Umbilical cord (tissue), 2 donors: ENCODE measurements at places on chromosomes 16 and 17. TPM values are rescaled to one million over a fixed set of nuclear protein-coding genes. Genes with fewer than 3 reads are reported as not detected.

DNA sequence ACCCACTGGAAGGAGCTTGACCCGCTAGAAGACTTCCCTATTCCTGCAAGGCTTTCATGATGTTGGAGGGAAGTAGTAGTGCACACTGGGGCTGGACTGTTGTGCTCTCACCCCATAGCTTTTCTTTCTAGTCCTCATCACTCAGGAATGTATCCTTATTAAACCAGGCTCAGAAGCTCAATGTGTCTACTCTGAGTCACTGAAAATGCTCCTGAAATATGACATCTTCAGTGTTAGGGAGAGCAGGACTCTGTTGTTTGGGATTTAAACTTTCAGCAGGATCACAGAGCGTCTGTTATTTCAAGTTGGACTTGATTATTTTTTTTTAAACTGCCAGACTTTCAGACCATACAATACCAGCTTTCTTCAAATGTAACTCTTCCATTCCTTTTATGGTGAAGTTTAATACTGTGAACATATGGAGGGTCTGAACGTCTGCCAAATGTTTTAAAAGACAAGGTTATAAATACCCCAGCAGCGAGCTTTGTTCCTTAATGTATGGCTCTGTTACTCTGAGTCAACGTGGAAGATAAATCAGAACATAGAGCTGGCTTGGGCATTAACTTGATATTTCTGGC is 257.5 kb downstream of the CDH11 start:
- DNase-seq = peak; percentile 99

GRCh38 chr16:28292731-28293600 is 641 bp downstream of the SBK1 start:
- no peak for DNase-seq

- DNase-seq = peak; percentile 63
Measured at GRCh38 chr17:36533935-36534839, 481 bp downstream of the MYO19 start.

DNA sequence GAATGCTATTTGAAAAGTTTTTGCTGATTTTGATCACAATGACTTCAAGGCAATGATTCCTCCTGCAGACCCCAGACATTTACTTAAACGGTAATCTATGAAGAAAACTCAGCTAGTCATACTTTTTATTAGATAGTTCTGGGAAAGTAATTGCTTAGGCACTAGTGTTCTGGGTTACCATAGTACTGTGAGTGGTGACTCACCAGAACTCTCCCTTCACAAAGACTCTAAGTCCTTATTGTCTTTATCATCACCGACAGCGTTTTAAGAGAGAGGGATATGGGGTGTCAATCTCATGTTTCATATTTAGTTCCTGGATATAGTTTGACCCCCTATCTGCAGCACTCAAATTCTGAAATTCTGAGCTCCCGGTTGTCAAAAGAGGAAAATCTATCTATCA is 43.0 kb upstream of the CDH8 start:
- no peak for DNase-seq

GRCh38 chr16:17257426-17258023 is 213.2 kb downstream of the XYLT1 start:
- no peak for DNase-seq

DNA sequence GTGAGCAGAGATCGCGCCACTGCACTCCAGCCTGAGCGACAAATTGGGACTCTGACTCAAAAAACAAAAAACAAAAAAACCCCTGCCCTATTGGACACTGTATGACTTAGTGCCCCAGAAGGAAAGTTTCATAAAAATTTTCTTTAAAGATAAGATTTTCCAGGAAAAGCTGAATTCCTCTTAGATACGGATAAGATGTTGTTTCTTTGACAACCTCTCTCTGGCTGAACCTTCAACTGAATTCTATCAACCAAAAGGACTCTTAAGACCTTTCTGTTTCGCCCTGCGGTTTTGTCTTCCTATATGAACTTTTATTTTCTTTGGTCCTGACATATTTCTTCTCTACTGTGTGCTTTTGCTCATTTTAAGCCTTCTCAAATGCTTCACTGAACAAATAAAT is 35.8 kb downstream of the CPPED1 start:
- DNase-seq = no peak

DNA sequence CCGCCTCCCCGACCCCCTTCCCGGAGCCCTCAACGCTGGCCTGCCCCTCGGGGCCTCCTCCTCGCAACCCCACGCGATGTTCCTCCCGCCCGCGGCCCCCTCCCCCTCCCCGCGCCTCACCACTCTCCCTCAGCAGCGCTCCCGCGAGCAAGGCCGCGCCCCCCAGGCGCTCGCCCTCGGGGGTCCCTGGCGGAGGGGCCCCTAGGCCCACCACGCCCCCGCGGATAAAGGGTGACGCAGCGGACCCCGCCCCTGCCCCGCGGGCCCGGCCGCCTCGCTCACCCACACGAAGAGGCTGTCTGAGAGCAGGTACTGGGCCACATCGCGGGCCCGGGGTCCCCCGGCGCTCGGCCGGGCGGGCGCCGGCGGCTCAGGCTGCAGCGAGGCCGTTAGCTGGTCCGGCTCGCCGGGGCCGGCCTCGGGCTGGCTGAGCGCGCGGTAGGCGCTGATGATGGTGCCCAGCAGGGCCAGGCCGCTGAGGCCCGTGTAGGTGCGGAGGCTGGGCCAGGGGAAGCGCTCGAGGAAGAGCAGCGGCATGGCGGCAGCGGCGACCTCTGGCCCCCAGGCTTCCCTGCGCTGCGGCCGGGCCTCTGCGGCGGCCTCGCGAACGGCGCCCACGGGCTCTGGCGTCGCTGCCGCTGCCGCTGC is 430 bp downstream of the AMFR start:
- peak; percentile 34 for DNase-seq

DNA sequence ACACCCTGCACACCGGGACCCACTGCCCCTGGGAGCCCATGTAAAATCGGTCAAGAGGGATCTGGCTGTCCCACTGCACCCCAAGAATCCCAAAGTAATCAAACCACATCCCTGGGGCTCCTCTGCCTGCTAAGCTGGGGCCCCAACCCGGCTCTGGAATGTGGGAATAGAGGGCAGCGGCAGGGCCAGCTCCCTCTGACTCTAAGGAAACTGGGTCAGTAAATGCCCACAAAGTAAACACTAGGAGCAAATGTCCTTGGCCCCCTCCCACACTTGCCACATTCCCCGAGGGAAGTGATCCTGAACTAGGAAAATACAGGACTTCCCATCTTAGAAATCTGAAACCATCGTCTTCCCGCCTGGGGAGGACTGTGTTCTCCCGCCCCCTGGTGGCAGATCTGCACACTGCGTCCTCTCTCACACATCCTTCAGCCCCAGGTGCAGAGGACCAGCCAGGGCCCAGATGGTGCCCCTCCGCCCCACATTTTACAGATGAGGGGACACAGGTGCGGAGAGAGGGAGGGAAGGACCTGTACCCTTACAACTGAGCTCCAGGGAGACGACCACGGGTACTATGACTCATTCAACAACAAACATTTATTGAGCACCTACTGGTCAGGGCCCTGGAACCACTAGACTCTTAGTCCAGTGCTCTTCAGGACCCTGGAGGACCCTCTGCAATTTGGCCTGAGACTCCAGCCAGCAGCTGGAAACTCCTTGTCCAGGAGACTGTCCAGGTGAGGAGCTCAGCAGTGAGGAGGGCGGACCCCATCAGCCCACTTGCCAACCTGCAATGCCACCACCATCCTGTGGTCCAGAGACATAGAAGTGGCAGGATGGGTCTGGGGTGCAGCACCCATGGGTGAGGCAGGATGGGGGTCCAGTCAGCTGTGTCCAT is 10.1 kb downstream of the P3H4 start:
- peak; percentile 87 for DNase-seq

- no peak for DNase-seq
Measured at GRCh38 chr16:72094266-72094610, 591 bp downstream of the DHX38 start.

GRCh38 chr16:15765880-15766279 is 90.9 kb downstream of the MYH11 start:
- DNase-seq = peak; percentile 16

- peak; percentile 40 for DNase-seq
Measured at GRCh38 chr17:78588258-78589030, 11.2 kb upstream of the DNAH17 start.

GRCh38 chr17:49621946-49622529 is 46.4 kb downstream of the NXPH3 start:
- DNase-seq = no peak

DNA sequence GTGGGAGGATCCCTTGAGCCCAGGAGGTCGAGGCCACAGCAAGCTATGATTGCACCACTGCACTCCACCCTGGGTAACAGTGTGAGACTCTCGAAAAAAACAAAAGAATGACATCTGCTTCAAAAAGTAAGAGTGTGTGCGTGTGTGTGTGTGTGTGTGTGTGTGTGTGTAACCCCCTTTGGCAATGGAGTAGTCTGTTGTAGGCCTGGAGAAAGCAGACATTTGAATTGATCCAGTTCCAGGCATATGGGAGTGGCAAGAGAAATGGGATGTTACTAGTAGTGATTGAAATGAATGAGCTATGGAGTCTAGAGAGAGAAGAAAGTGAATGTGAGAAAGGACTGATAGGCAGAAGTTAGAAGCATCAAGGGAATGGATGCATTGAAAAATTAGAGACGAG is 9.9 kb downstream of the CASC3 start:
- no peak for DNase-seq

- DNase-seq = peak; percentile 78
Measured at GRCh38 chr16:48194828-48195556, 39.2 kb upstream of the ABCC12 start.

DNA sequence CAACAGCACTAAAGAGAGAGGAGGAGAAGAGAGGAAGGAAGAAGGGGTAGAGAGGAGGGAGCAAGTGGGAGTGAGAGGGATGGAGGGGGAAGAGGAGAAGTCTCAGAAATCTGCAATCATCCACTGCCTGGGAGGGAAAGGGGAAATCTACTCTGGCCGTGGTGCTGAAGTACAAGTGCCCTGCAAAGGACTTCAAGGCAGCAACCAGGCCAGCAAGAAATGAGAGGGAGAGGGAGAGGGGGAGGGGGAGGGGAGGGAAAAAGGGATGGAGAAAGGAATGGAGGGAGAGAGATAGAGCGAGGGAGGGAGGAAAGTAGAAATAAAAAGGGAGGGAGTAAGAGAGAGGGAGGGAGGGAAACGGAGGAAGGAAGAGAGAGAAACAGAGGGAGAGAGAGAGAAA is 130.8 kb upstream of the EEF2KMT start:
- no peak for DNase-seq

DNA sequence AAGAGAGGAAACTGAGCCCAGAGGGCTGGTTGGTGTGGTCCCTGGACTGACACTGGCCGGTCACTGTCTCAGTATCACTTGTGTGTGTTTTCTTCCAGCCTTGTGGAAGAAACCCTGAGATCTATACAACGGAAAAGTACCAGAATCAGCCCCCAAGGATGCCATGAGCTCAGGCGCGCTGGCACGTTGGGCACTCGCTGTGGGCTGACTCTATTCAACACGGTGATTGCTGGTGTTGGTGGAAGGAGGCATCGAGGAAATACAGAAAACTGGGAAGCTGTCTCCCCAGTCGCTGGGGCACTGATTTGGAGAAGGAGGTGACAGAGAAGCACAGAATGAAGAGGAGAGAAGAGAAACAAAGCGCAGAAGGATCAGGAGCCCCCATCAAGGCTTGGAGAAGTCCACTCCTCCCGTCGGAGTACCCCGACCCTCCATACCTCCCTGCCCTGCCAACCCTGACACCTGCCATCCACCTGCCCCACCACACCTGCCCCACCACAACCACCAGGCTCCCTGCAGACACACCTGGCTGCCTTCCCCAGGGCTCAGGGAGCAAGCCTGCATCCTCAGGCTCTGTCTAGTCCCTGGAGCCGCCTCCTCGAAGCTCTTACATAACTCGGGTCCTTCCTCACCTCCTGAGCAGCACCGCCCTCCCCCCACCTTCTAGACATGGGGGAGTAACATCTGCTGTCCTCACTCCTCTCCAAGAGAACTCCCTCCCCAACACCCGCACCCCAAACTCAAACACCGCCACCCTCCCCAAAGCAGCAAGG is 66.5 kb downstream of the RBFOX3 start:
- no peak for DNase-seq

CLEC19A gene
- 2.9 TPM for total RNA-seq

IRF8 gene
- total RNA-seq = 19.5 TPM

C17orf78 gene
- total RNA-seq = not detected

IGF2BP1 gene
- total RNA-seq = 9.4 TPM

CCL14 gene
- 4.1 TPM for total RNA-seq
